WTC11 (cell line): ENCODE measurements at places on chromosomes 16 and 17. TPM values are rescaled to one million over a fixed set of nuclear protein-coding genes. Genes with fewer than 3 reads are reported as not detected.
A peak's percentile ranks its signal among the peaks of the same experiment; 100 is the strongest.

- H3K36me3 ChIP-seq = no peaks in the 10 kb centered on the region
- no peak for DNase-seq
- H3K4me3 ChIP-seq = no peak overlapping the region
- peaks cover 41% of the 10 kb centered on the region for H3K4me1 ChIP-seq
- H3K27ac ChIP-seq = peak overlapping the region; percentile 69; the same call in 1 of the 2 replicates
These were observed 110.5 kb downstream of the SDK2 start for GRCh38 chr17:73533781-73534180.

DNA sequence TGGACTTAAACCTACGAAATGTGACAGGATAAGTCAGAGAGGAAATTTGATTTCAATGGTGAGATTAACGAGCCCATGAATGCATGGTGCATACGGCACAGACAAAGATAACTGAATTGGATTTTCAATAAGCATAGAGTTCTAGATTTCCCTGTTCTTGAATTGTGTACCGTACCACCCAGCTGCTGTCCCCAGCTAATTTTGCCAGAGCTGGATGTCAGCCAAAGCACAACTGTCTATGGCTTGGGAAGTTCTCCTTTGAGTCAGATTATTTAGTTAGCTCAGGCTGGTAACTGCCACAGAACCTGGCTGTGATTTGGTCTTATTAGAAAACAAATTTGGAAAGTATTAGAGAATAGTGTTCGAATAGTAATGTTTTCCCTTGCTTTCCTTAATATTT is 143.1 kb downstream of the CDH13 start:
- no peaks in the 10 kb centered on the region for H3K36me3 ChIP-seq
- no peak for DNase-seq
- H3K4me3 ChIP-seq = no peak overlapping the region
- H3K27me3 ChIP-seq = no peaks in the 10 kb centered on the region

GRCh38 chr17:27362909-27363308 is 69.0 kb downstream of the WSB1 start:
- no peak for DNase-seq
- H3K27ac ChIP-seq = no peak overlapping the region
- H3K36me3 ChIP-seq = no peaks in the 10 kb centered on the region
- H3K4me3 ChIP-seq = no peak overlapping the region

Gene DNAAF8
- 0.09 to 0.41 TPM (median 0.14 TPM) in 3 replicates for total RNA-seq
